ENCODE measurements at places on chromosomes 3 and 15. TPM values are rescaled to one million over a fixed set of nuclear protein-coding genes. Genes with fewer than 3 reads are reported as not detected.

The CFAP100 gene
- total RNA-seq, result 2.2 TPM

The LTK gene
- 0.17 TPM for total RNA-seq

DNA sequence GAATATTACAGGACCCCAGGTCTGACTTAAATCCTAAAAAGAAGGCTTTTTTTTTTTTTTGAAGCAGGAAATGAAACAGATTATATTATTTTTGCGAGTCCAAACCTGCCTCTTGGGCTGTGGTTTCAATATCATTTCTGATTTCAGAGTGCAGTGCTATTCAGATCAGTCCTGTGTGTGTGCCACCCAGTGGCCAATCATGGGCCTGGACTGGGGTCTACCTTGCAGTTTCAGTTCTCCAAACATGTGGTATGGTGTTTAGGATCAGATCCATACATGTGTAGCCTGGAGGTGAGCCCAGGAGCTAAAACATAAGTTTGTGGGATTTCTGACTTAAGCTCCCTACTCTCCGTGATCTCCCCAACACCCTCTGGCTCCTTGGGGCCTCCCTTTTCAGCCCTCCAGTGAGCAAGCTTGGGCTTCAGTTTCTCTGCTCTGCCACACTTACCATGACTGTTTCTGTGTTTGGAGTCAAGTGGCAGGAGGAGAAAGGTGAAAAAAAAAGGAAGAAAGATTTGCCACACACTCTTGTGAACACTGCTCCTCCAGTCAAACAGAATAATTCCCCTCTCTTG, 12.1 kb upstream of the THSD4 start:
- H3K4me3 ChIP-seq, result no peak overlapping the region
- no peak overlapping the region for H3K27ac ChIP-seq
- no peaks in the 10 kb centered on the region for H3K27me3 ChIP-seq
- no peaks in the 10 kb centered on the region for H3K4me1 ChIP-seq

GRCh38 chr3:151630938-151631441, 102.7 kb upstream of the AADACL2 start:
- H3K4me3 ChIP-seq, result no peak overlapping the region
- H3K4me1 ChIP-seq, result no peaks in the 10 kb centered on the region
- H3K36me3 ChIP-seq, result no peaks in the 10 kb centered on the region
- DNase-seq, result no peak

DNA sequence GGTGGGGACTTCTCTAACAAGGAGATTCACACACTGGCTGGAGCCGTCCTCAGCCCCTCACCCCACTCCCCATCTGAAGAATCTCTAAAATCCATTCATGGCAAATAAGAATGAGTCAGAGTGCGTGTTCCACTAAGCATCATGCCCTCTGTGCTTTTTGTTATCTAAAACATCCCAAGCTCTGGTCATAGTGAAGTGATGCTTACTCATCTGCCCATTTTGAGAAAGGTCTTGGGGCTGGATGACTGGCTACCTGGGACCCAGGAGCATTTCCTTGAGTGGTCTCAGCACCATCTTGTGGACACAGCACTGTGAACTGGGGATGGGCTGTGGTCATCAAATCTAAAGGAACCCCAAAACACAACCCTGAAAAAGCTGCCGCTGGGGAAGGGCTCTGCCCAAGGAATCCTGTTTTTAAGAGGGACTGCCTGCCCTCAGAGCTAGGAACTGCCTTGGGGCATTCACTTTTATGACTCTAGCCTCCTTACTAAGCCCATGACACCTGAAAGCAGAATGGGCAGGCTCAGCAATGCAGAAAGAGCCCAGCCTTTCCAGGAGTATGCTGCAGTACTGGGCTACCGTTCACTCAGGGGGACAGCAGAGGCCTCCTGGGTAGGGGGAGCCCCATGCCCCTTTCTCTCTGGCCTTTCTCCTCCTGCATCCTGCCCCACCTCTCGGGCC, 53.5 kb downstream of the ZBTB38 start:
- H3K36me3 ChIP-seq, result peaks cover 10% of the 10 kb centered on the region
- no peak overlapping the region for H3K4me3 ChIP-seq
- no peaks in the 10 kb centered on the region for H3K27me3 ChIP-seq
- no peak overlapping the region for H3K27ac ChIP-seq

- no peak overlapping the region for H3K4me3 ChIP-seq
- DNase-seq, result no peak
- H3K4me1 ChIP-seq, result no peaks in the 10 kb centered on the region
- no peak overlapping the region for H3K27ac ChIP-seq
- no peaks in the 10 kb centered on the region for H3K36me3 ChIP-seq
Observed at GRCh38 chr15:83999396-84000135, 236.0 kb upstream of the GOLGA6L4 start.

The SCAPER gene
- total RNA-seq, result 33.2 TPM

The ARGFX gene
- not detected for total RNA-seq

The DYNLT2B gene
- 35.2 TPM for total RNA-seq

The IQCH gene
- 9.0 TPM for total RNA-seq

DNA sequence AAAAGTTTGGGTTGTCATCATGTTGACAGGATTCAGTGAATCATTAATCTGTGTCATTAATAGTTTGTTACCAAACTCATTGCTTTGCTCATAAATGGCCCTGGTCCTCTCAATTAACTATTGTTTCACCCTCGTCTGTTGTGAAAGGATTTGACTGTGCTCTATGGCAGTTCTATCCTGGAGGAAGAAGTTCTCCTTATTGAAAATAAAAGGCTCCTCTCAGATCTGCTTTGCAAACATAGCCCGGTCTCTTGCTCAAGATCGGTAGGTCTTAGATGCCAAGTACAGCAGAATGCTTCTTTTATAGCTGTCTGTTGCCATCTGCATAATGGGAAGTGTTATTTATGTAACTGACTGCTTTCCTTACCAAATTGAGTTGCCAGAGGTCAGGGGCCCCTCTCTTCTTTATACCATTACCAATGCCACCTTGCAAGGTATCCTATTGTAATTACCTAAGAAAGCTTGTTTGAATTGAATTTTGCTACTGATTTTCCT, 146.5 kb downstream of the EBLN2 start:
- H3K27me3 ChIP-seq, result no peaks in the 10 kb centered on the region
- no peaks in the 10 kb centered on the region for H3K4me1 ChIP-seq
- no peak overlapping the region for H3K27ac ChIP-seq
- no peaks in the 10 kb centered on the region for H3K36me3 ChIP-seq
- DNase-seq, result no peak

DNA sequence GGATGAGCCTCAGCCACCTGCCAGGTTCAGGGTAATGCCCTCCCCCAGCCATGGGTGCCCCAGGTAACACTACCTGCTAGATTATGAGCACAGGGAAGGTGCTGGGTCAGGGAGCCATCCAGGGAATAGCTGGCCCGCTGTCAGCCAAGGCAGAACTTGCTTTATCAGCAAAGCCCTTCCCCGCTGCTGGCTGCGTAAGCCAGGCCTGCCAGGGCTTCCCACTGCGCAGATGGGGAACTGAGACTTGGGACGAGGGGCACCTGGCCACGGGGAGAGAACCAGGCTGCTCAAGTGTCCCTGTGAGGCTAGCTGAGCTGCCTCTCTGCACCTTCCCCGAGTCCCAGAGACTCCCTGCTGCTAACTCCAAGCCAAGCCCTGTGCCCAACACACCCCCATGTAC, 45.4 kb downstream of the CACNA2D2 start:
- no peak overlapping the region for H3K4me3 ChIP-seq
- H3K27ac ChIP-seq, result no peak overlapping the region
- H3K4me1 ChIP-seq, result peaks cover 34% of the 10 kb centered on the region
- H3K27me3 ChIP-seq, result no peaks in the 10 kb centered on the region
- H3K36me3 ChIP-seq, result peaks cover 3% of the 10 kb centered on the region
- DNase-seq, result no peak

- H3K36me3 ChIP-seq, result no peaks in the 10 kb centered on the region
- no peaks in the 10 kb centered on the region for H3K27me3 ChIP-seq
- H3K4me1 ChIP-seq, result no peaks in the 10 kb centered on the region
- no peak overlapping the region for H3K27ac ChIP-seq
Observed at GRCh38 chr3:39671116-39671515, 138.3 kb upstream of the MYRIP start.

GRCh38 chr3:23108451-23109057, 94.6 kb upstream of the UBE2E2 start:
- no peak for DNase-seq
- H3K4me1 ChIP-seq, result peaks cover 3% of the 10 kb centered on the region
- H3K4me3 ChIP-seq, result no peak overlapping the region
- no peak overlapping the region for H3K27ac ChIP-seq

DNA sequence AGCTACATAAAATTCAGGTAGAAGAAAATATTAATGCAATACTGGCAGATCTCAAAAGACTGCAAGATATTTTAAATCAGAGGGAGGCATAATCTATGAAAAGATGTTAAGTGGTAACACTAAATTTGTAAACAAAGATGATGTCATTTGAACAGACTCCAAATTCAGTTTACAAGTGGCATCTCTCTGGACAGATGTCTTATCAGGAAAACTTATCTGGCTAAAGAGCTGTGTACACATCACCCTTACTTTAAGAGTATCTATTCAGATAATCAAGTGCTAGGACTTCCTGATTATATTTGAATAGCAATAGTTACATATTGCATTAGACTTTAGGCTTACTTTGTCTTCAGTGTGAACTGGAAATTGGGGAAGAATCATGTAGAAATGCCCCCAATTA, 231.5 kb downstream of the WDR72 start:
- H3K27me3 ChIP-seq, result no peaks in the 10 kb centered on the region
- no peak overlapping the region for H3K27ac ChIP-seq
- no peaks in the 10 kb centered on the region for H3K4me1 ChIP-seq

GRCh38 chr3:163476179-163476578, 1602.1 kb downstream of the SI start:
- no peaks in the 10 kb centered on the region for H3K36me3 ChIP-seq
- no peaks in the 10 kb centered on the region for H3K4me1 ChIP-seq
- H3K4me3 ChIP-seq, result no peak overlapping the region
- H3K27ac ChIP-seq, result no peak overlapping the region
- no peak for DNase-seq

DNA sequence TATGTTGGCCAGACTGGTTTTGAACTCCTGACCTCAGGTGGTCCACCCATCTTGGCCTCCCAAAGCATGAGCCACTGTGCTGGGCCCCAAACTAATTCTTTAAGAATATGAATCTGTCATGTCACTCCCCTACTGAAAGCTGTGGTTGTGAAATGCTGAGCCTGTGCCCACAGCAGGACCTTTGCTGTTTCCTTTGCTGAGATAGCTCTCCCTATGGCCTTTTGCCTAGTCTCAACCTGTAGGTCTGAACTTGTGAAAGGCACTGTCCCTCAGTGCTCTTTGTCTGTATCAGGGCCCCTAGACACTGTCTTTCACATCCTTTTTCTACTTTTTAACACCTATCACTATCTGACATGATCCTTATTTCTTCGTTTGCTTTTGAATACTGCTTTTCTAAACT, 62.7 kb upstream of the CCR4 start:
- peaks cover 14% of the 10 kb centered on the region for H3K36me3 ChIP-seq
- no peaks in the 10 kb centered on the region for H3K27me3 ChIP-seq
- no peak overlapping the region for H3K4me3 ChIP-seq
- H3K4me1 ChIP-seq, result no peaks in the 10 kb centered on the region

The CALML4 gene
- 21.3 TPM for total RNA-seq

The SNRPA1 gene
- 23.6 TPM for total RNA-seq

The RBMS3 gene
- total RNA-seq, result 80.7 TPM

The CCDC33 gene
- 0.99 TPM for total RNA-seq

The TM4SF18 gene
- total RNA-seq, result 12.4 TPM

GRCh38 chr3:125213946-125214542, 1.5 kb upstream of the SLC12A8 start:
- peaks cover 20% of the 10 kb centered on the region for H3K4me1 ChIP-seq
- DNase-seq, result no peak
- no peak overlapping the region for H3K4me3 ChIP-seq
- H3K36me3 ChIP-seq, result no peaks in the 10 kb centered on the region
- H3K27me3 ChIP-seq, result peaks cover 27% of the 10 kb centered on the region

The FAM107A gene
- total RNA-seq, result 27.2 TPM

DNA sequence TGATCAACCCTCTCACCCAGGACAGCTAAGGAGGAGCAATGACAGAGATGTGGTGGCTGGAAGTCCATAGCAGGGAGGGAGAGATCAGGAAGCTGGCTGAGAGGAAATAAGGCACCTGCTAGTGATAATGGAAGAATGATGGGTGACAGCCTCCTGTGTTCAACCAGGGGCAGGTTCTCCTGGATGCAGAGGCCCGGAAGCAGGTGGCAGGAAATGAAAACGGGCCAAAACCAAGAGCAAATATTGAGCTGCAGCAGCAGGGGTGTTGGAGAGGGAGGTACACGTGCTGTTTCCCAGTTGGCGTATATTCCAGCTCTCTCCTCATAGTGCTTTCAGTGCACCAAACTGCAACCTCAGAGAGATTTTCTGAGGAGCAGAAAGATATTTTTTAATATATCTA, 213.4 kb upstream of the TBL1XR1 start:
- no peaks in the 10 kb centered on the region for H3K27me3 ChIP-seq
- H3K27ac ChIP-seq, result no peak overlapping the region
- no peak for DNase-seq
- H3K36me3 ChIP-seq, result no peaks in the 10 kb centered on the region
- no peaks in the 10 kb centered on the region for H3K4me1 ChIP-seq

The TERB2 gene
- not detected for total RNA-seq

GRCh38 chr15:41847981-41848380, 9.3 kb downstream of the PLA2G4B start:
- H3K4me3 ChIP-seq, result no peak overlapping the region
- H3K36me3 ChIP-seq, result peaks cover 75% of the 10 kb centered on the region
- peaks cover 17% of the 10 kb centered on the region for H3K4me1 ChIP-seq
- H3K27me3 ChIP-seq, result no peaks in the 10 kb centered on the region

- DNase-seq, result no peak
- no peak overlapping the region for H3K27ac ChIP-seq
- H3K4me1 ChIP-seq, result no peaks in the 10 kb centered on the region
- H3K36me3 ChIP-seq, result no peaks in the 10 kb centered on the region
- H3K27me3 ChIP-seq, result no peaks in the 10 kb centered on the region
- H3K4me3 ChIP-seq, result no peak overlapping the region
Observed at GRCh38 chr3:65963787-65964677, 74.7 kb downstream of the MAGI1 start.

DNA sequence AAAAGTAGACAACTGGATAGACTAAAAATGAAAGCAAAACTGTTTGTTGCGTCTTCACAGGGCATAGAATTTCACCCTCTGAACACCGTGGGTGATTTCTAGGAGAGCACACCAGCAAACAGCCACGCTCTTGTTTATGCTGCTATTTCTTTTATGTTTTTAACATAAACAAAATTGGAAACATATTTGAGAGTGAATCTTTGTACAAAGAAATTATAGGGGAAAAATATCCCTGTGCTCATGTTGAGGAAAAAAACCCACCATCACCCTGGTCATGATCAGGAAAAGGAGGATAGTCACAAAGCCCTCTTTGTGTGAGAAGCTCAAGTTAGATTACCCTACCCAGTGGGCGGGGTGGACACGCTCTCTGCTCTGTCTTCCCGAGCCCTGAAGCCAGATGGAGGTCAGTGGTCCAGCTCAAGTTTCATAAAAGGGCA, 313.3 kb downstream of the SATB1 start:
- no peaks in the 10 kb centered on the region for H3K27me3 ChIP-seq
- no peaks in the 10 kb centered on the region for H3K36me3 ChIP-seq
- H3K4me3 ChIP-seq, result no peak overlapping the region
- no peak overlapping the region for H3K27ac ChIP-seq

The SLC9A9 gene
- 39.7 TPM for total RNA-seq

DNA sequence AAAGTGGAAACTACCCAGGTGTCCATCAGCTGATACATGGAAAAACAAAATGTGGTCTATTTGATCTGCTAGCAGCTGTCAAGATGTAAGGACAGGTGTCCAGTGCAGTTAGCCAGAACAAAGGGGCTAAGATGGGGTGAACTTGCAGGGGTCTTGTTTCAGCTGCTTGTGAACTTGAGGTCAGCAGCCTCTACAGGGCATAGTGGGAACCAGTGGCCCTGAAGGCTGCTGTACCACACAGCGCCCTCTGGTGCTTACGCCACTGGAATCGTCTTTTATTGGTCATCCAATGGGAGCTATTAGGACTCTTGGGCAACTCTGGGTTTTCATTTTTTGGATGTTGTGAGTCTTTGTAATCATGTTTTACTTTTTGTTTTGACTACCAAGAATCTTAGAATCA, 62.2 kb upstream of the CTSH start:
- no peak overlapping the region for H3K4me3 ChIP-seq
- H3K27ac ChIP-seq, result no peak overlapping the region
- H3K27me3 ChIP-seq, result no peaks in the 10 kb centered on the region
- DNase-seq, result peak; percentile 29
